Hematopoietic multipotent progenitor cell treated with erythropoietin and hydrocortisone succinate and interleukin-3 and kit ligand, for 17 days (in vitro differentiated cells): ENCODE measurements at places on chromosomes 13 and 19.
A peak's percentile ranks its signal among the peaks of the same experiment; 100 is the strongest.

DNA sequence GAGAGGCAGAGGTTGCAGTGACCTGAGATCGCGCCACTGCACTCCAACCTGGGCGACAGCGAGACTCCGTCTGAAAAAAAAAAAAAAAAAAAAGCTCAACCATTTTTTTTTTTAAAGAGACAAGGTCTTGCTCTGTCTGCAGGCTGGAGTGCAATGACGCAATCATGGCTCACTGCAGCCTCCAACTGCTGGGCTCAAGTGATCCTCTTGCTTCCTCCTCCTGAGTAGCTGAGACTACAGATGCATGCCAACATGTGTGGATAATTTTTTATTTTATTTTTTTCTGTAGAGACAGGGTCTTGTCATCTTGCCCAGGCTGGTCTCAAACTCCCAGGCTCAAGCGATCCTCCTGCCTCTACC lies 10.3 kb downstream of the EHD2 start:
- no peak for DNase-seq

DNA sequence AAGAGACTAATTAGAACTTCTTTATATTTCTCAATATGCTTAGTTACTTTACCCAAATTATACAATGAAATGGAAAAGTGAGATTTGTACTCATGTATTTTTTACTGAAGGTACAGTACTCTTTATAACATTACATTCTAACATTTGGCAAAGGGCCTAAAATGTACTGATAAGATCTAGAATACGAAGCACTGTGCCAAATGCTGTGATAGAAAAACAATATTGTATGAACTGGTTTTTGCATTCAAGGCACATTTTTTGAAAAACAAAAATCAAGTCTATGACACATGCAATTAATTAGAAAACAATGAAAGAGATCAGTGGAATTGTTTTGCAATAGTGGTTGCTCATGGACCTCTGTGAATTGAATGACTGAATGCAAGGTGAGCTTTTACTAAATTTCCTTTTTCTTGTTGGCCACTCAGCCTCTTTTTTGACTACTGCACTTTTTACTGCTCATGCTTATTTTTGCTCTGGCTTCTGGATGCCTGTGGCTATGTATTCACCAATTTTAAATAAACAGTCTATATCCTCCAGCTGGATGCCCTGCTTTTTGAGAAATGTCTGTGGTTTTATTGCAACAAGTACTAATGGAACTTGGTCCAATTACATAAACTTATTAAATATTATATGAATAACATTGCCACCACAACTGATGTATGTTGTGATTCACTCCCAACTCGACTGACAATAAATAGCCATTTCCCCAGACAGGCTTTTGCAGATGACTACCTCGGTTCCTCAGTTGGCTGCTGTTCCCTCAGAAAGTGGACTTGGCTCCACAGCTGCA lies 41.4 kb upstream of the OBI1 start:
- no peak for DNase-seq

DNA sequence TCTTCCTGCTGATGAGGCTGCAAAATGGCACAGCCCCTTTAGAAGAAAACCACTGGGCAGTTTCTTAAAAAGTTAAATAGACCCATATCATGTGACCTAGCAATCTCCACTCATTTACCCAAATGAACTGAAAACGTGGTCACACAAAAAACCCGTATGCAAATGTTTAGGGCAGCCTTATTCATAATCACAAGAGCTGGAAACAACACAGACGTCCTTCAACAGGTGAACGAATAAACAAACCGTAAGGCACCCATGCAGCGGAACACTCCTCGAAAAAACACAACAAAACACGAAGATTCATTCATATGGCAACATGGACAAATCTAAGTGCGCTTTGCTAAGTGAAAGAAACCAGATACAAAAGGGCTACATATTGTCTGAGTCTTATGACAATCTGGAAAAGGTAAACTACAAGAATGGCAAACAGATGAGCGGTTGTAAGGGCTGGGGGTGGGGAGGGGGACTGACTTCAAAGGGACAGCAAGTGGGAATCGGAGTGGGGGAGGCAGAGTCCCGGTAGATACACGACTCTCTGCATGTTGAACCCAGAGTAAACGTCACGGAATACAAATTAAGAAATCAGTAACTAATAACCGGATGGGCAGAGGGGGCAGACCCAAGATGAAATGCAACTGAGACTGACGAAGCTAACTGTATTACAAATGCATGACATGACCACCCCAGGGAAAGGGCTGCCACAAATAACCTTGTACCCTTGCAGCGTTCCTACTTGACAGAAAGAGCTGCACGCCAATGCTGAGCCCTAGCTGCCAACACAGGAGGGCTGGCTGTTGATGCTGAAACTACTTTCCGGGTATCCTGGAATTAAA lies 33.4 kb downstream of the MLLT1 start:
- no peak for DNase-seq

GRCh38 chr19:10332965-10333757 lies at the start of gene RAVER1:
Gene RAVER1, minus strand, starts transcription at chr19:10333529. Its CDS starts 22 bp downstream, at chr19:10333507.
- DNase-seq, result peak; percentile 96

DNA sequence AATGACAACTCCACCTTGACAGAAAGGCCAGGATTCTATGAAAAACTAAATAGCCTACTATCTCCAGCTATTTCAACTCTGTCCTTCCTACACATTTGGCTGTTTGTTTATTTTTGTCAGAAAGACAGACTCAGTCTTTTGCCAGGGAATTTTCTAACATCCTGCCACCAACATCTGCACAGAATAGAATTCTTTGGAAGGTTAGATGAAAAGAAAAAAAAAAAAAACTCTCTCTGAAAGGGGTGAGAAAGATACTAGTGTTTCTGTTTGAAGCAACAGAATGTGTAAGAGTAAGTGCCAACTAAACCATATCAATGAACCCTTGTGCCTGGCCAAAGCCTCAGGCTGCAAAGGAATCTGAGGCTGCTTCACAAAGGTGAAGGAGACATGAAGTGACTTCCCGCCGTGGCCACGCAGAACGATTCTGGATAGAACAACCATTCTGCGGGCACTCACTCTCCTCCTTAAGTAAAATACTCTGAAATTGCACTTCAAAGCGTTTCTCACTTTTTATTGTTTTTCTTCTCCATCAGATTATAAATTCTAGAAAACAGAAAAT lies 498.2 kb downstream of the IRS2 start:
- no peak for DNase-seq

DNA sequence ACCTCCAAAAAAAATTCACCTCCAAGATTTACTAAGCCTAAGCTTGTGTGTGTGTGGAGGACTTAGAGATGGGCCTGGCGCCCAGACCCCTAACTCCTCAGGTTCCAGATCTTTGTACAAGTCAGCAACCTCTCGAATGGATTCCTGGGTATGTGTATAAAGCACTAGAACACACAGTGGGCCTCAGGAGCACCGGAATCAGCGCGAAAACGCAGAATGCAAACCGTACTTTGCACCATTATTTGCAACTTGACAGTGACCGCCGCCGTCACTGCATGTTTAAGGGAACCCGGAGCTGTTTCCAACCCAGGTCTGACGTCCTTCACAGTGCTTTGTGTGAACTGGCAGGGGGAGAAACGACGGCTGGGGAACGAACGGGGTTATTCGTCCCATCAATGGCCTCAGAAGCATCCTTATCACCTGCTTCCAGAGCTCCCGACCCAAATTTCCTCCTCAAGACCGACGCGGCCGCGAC lies 688 bp downstream of the ZNF606 start:
- DNase-seq, result no peak

DNA sequence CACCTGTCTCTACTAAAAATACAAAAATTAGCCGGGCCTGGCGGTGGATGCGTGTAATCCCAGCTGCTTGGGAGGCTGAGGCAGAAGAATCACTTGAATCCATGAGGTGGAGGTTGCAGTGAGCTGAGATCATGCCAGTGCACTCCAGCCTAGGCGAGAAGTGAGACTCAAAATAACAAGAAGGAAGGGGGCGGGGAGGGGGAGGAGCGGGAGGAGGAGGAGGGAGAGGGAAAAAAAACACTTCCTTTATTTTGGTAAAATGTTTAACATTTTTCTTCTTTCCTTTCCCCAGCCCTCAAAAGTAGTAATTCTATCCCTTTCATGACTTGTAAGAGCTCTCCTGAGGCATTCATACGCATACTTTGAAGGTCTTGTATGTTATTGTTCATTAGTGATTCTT lies 44.3 kb downstream of the SPRY2 start:
- DNase-seq, result no peak

DNA sequence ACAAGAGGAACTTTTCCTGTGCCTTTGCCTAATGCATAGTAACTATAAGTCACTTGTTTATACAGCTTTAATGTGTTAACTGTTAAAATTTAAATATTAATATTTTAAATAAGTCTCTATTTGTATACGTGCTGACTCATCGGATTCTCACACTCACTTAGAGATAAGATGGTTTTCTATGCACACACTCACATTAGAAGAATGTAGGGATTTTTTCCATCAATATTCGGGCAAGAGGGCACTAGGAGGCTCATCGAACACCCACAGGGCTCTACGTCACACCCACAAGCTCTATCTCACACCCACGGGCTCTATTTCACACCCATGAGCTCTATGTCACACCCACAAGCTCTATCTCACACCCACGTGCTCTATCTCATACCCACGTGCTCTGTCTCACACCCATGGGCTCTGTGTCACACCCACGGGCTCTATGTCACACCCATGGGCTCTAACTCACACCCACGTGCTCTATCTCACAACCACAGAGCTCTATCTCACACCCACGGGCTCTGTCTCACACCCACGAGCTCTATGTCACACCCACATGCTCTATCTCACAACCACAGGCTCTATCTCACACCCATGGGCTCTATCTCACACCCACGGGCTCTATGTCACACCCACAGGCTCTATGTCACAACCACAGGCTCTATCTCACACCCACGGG lies 73.4 kb downstream of the COL4A2 start:
- no peak for DNase-seq

GRCh38 chr13:110108348-110109139 lies 198.4 kb downstream of the COL4A1 start:
- no peak for DNase-seq

GRCh38 chr13:102293723-102294122 lies 108.1 kb downstream of the FGF14 start:
- no peak for DNase-seq

DNA sequence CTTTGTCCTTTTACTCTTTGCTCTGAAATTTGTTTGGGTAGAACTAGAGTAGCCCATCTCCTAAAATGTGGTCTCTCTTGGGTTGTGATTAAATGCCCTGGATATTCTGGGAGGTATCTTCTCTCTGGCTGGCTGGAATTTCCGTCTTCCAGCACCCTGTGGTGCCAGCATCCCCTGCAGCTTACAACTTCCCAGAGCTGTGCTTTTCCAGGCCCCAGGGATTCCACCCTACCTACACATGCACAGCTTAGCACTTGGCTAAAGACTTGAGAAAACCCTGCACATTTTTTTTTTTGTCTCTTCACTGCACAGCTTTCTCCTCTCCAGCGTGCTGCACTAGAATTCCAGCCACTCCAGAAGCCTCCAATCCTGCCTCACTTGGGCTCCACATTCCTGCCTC lies 334.7 kb downstream of the IRS2 start:
- DNase-seq, result no peak

DNA sequence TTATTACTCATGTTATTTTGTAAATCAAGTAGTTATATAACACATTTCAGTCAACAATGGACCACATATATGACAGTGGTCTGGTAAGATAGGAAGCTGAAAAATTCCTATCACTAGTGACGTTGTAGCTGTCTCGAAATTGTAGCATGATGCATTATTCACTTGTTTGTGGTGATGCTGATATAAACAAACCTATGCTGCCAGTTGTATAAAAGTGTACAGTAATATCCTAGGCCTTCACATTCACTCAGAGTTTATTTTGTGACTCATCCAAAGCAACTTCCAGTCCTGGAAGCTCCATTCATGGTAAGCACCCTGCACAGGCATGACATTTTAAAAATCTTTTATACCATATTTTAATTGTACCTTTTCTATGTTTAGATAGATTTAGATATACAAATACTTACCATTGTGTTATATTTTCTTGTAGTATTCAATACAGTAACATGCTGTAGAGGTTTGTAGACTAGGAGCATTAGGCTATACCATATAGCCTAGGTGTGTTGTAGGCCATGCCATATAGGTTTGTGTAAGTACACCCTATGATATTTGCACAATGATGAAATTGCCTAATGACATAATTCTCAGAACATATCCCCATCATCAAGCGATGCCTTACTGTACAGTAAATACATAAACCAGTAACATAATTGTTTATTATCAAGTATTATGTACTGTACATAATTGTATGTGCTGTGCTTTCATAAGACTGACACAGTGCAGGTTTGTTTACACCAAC lies 49.3 kb downstream of the IFT88 start:
- no peak for DNase-seq

- DNase-seq, result no peak
Measured at GRCh38 chr19:32910874-32911273, 41.3 kb upstream of the SLC7A9 start.

DNA sequence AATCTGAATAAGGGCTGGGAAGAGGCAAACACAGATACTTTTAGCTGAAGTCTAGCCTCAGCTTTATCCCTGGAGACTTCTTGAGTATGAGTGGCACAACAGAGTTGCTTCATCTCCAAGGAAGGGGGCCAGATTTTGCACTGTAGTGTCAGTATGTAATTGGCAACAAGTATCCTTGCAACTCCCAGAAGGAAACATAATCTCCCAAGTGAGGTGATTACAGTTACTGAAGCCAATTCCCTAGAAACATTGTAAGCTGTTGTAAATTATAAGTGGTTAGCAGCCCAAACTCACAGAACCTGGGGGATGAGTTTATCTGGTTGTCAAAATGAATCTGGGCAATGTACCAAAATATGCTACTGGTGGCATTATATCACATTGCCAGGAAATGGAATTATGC lies 2065.7 kb upstream of the PCDH20 start:
- DNase-seq, result no peak

DNA sequence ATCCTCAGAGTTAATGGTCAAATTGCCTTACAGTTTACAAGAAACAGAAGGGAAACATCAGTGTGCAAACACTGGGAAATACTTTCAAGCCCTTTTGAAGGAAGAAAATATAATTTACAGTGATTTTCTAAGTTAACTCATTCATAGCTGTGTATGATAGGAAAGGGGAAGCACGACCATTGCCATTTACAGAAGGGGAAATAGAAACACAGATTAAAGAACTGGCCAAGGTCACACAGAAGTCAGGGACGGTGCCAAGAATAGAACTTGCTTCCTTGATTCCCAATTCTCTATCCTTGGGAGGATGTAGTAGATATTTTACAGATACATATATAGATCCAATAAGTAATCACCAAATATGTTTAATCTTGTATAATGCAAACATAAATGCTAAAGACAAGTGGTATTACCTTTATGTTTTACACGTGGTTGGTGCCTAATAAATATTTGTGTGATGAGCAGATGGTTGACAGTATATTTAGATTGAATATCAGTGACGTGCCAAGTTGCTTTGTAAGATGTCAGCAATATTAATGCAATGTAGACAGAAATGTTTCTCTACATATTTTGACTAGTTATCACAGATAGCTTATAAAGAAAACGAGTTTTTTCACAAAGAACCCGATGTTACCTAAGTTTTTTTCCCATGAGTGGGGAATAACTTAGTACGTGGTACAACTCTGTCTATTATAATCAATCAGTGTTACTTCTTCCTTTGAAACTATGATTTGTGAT lies 73.1 kb downstream of the FLT1 start:
- DNase-seq, result no peak
